Effector memory CD4-positive, alpha-beta T cell (primary cell): ENCODE measurements at places on chromosomes 16 and 17.

DNA sequence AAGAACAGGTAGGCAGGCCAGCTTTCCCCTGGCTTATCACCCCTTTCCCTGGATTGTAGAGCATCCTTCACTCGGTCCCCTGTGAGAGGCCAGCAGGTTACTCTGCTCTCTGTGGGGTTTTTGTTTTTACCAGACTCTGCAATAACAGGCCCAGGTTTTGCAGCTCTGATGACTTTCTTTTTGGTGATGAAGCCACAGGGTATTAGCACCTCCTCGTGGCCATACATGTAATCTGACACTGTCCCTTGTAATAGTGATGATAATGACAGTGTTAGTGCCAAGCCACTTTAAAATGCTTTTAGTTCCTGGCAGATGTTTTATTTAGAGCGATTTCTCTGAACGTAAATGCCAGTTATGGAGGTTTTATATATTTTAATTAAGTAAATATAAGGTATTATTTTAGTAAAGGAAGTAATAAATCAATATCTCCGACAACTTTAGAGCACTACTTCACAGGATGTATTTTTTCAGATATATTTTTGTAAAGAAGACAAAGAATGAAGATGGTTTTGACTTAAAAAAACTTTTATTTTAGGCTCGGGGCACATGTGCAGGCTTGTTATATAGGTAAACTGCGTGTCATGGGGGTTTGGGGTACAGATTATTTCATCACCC lies 38.0 kb upstream of the CPHXL start:
- peak; percentile 28 for DNase-seq

GRCh38 chr16:65919145-65919985 lies 447.1 kb upstream of the CDH5 start:
- no peak for DNase-seq

- DNase-seq: no peak
Observed at GRCh38 chr17:59761385-59762048, 54.1 kb downstream of the VMP1 start.

DNA sequence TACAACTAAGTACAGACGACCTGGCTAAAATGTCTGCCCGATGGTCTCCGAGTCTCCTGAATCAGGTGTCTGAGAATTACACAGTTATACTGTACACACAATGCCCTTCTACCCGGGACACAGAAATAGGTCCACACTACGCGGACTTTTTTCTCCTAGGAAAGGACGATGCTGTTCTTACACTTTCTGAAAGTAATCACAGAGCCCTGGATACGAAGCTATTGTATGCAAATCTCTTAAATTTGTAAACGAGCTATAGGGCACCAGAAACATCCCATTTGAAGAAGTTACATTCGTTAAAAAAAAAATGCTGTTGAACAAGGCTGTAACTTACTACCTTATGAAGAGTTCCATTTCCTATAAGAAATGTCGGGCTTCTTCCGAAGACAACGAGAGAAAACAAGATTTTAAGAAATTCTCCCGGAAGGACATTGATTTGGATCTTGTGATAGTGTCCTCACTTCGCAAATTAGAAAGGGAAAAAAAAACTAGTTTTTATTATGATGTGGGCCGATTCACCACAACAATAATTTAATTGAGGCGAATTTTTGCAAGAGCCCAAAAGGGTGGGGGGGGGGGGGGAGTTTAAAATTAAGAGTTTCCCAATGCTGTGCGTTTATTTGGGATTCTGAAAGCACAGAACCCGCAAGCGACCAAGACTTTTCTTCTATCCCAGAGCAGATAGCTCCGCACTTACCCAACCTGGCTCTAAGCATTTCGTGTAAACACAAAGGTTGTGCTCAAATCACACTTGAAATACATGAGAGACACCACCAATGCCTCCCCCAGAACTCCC lies 1.5 kb upstream of the SOX9 start:
- no peak for DNase-seq
